A172 (cell line): ENCODE measurements at places on chromosomes 1 and 21. TPM values are rescaled to one million over a fixed set of nuclear protein-coding genes. Genes with fewer than 3 reads are reported as not detected.

- DNase-seq, result no peak
These were observed 35.1 kb downstream of the SLC2A1 start for GRCh38 chr1:42923367-42924081.

- no peak for DNase-seq
These were observed 2.3 kb downstream of the FUBP1 start for GRCh38 chr1:77976433-77977076.

GRCh38 chr1:152252157-152252556 lies 28.2 kb upstream of the HRNR start:
- no peak for DNase-seq

TCHHL1 gene
- total RNA-seq, result not detected in 2 replicates

ASTN1 gene
- total RNA-seq, result 0.07 TPM in 1 of 2 replicates, not detected in the other

DNA sequence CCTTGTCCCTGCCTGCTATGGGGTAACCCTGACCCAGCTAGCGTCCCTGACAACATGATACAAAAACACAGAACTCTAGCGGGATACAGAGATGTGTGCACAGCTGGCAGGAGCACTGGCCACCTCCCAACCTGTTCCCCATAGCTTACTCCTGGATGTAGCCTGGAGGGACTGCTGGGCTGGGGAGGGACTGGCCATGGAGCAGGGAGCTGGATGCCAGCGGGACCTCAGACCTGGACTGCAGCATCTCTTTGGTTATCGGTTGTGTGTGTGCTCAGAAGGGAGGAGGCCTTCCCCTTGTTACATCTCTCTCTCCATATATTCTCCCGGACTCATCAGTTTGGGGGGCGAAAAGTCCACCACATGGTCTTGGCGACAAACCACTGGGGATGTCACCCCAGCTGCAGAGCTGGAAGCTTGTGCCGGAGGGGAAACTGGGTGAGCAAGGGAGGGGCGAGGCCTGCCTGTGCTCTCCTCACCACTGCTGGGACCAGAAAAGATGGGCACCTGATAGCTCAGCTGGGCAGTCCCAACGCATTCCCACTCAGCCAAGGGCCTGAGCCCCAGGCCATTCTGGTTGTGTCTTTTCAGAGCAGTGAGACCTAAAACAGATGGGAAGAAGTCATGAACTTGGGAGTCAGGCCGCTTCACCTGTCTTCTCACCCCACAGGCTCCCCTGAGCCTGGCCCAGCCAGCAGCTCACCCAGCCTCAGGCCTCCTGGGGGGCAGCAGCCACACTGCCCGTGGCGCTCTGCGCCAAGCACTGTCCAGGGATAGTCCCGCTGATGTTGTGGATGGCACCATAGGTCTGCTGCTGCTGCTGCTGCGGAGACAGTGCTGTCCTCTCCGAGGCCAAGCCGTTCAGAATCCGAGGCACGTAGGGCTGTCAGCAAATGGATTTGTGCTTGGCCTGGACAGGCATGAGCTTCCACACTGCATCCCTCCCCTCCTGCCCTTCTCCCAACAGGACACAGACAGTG lies 35.6 kb downstream of the TMEM63A start:
- DNase-seq, result no peak

GRCh38 chr21:37119421-37120218 lies 46.6 kb downstream of the TTC3 start:
- no peak for DNase-seq
